ENCODE measurements at places on chromosomes 4 and X.

DNA sequence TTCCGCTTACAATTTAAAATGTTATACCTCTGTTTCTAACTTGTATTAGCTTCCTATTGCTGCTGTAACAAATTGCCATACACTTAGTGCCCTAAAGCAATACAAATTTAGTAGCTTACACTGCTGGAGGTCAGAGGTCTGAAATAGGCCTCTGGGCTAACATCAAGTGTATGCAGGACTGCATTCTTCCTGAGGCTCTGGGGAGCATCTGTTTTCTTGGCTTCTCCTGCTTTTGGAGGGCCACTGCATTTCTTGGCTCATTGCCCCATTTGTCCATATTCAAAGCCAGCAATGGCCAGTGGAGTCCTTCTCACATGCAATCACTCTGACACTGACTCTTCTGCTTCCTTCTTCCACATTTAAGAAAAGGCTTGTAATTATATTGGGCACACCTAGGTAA, 639.8 kb upstream of the INTU start:
- no peaks in the 10 kb centered on the region for H3K36me3 ChIP-seq
- H3K27ac ChIP-seq = no peak overlapping the region
- H3K4me3 ChIP-seq = no peak overlapping the region
- no peaks in the 10 kb centered on the region for H3K27me3 ChIP-seq
- no peaks in the 10 kb centered on the region for H3K4me1 ChIP-seq

DNA sequence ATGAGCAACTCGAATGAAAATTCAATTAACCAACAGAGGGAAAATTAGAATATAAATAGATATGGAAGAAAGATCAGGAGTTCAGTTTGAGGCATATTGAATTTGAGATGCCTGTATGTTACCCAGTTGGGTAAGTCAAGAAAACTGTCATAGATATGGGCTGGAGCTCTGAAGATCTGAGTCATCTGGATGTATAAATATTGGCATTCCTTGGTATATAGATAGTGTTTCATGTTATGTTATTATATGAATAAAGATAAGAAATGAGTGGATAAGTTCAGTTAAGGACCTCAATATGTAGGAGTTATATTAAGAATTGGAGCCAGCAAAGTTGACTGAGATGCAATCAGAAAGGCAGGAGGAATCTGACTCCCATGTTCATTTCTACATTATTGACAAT, 543.6 kb upstream of the SMIM31 start:
- H3K27me3 ChIP-seq = no peaks in the 10 kb centered on the region
- H3K36me3 ChIP-seq = no peaks in the 10 kb centered on the region
- no peak overlapping the region for H3K27ac ChIP-seq
- no peaks in the 10 kb centered on the region for H3K4me1 ChIP-seq

GRCh38 chrX:103187953-103188475, 26.9 kb upstream of the BEX4 start:
- DNase-seq = no peak
- H3K27me3 ChIP-seq = no peaks in the 10 kb centered on the region
- H3K4me1 ChIP-seq = no peaks in the 10 kb centered on the region
- no peak overlapping the region for H3K27ac ChIP-seq
- H3K36me3 ChIP-seq = no peaks in the 10 kb centered on the region

DNA sequence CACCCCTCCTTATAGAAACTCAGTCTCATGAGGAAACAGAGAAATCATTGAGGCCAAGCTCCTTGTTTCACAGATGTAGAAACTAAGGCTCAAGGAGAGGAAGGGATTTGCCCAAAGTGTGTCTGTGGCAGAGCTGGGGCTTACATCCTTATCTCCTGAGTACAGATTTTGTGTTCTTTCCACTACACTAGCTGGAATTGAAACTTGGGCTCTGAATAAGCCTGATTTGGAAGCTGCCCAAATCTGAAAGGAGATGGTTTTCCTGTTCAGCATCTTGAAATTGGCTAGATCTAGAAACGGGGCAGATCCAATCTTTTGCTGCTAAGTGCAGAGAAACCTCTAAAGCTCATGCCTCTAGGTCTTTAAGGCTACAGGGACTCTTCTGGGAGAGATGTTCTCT, 24.3 kb downstream of the AWAT2 start:
- no peaks in the 10 kb centered on the region for H3K36me3 ChIP-seq
- no peak for DNase-seq
- no peaks in the 10 kb centered on the region for H3K27me3 ChIP-seq
- no peak overlapping the region for H3K27ac ChIP-seq
- H3K4me3 ChIP-seq = no peak overlapping the region

GRCh38 chr4:56372774-56373173, 14.5 kb downstream of the AASDH start:
- peaks cover 10% of the 10 kb centered on the region for H3K36me3 ChIP-seq
- H3K4me1 ChIP-seq = peaks cover 4% of the 10 kb centered on the region
- DNase-seq = no peak
- no peak overlapping the region for H3K27ac ChIP-seq

GRCh38 chr4:2583517-2583916, 47.1 kb downstream of the FAM193A start:
- peaks cover 36% of the 10 kb centered on the region for H3K4me1 ChIP-seq
- no peaks in the 10 kb centered on the region for H3K27me3 ChIP-seq
- no peaks in the 10 kb centered on the region for H3K36me3 ChIP-seq
- no peak overlapping the region for H3K27ac ChIP-seq
- no peak overlapping the region for H3K4me3 ChIP-seq

- peak within 1 kb of the TSS; percentile 95 for H3K27ac ChIP-seq
- H3K4me1 ChIP-seq = peaks cover 18% of the 10 kb centered on the region
- H3K4me3 ChIP-seq = peak within 1 kb of the TSS; percentile 53
- no peaks in the 10 kb centered on the region for H3K36me3 ChIP-seq
Measured at GRCh38 chr4:158209825-158210807, at the start of gene TMEM144. Gene TMEM144, plus strand, starts transcription at chr4:158210486. Its CDS starts 2,182 bp downstream, at chr4:158212668.

DNA sequence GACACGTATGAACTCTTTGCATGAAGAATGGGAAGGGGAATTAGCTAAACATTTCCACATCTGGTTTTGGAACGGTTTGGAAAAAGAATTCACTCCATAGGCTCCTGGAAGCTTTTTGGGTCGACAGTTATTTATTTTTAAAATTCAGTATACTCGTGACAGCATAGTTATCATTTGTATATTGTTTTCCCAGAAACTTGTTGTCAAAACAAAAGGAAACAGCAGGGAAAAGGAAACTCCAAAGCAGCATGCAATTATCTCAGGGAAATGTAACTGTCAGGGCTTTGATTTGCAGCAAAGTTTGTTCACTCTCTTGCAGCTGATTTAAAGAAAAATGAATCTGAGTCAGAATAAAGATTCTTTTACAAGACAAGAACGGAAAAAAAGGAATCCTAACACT, 86.5 kb downstream of the PLAC1 start:
- no peaks in the 10 kb centered on the region for H3K36me3 ChIP-seq
- H3K27ac ChIP-seq = no peak overlapping the region
- H3K4me3 ChIP-seq = no peak overlapping the region

DNA sequence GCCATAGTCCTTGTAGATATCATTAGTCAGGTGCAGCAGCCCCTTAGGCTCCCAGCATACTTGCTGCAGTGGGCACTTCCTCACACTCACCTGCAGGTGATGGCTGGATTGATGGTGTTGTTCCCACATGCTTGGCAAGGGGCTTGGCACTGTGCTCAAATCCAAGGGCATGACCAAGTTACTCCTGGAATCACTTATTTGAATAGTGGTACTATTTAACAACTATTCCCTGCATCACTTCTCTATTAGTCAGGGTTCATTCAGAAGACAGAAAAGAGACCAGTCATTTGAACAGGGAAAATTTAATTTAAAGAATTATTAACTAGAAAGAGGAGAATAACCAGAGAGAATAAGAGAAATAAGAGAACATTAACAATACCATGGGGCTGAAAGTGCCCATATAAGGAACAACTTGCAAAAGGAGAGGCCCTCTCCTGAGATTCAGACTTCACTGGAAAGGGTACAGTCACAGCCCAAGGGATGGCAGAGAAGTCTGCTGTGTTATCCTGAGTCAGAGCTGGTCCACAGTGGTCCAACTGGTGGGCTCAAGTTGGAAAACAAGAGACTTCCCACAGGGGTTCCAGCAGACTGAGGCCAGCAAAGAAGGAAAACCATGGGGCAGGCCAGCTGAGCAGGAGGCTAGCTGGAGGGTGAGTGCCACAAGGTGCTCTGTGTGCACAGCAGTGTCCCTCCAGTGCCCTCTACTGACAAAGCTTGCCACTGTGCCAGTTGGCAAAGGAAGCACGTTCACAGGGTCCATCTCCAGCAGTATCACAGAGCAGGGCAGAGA, 9.8 kb downstream of the SPP1 start:
- H3K27me3 ChIP-seq = no peaks in the 10 kb centered on the region
- no peaks in the 10 kb centered on the region for H3K4me1 ChIP-seq
- DNase-seq = no peak
- H3K36me3 ChIP-seq = no peaks in the 10 kb centered on the region
- H3K27ac ChIP-seq = no peak overlapping the region
- no peak overlapping the region for H3K4me3 ChIP-seq

DNA sequence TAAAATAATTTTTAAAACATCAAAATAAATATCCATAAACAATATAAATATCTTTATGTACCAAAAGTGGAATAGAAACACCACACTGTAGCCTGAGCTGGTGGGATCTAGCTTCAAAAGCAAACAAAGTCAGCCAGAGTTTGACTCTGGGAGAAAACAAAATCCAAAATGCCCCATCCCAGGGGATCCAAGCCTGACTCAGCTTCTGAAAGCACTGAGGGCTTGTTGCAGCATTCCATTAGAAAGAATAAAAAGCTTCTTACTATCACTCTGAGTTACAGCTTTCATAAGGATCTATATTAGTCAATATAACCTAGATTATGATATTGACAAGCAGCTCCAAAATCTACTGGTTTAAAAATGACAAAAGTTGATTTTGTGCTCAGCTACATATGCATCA, 149.7 kb upstream of the ANKRD50 start:
- no peaks in the 10 kb centered on the region for H3K36me3 ChIP-seq
- peak overlapping the region; percentile 52 for H3K27ac ChIP-seq
- H3K27me3 ChIP-seq = no peaks in the 10 kb centered on the region
- no peak for DNase-seq
- H3K4me3 ChIP-seq = no peak overlapping the region
- H3K4me1 ChIP-seq = peaks cover 20% of the 10 kb centered on the region

DNA sequence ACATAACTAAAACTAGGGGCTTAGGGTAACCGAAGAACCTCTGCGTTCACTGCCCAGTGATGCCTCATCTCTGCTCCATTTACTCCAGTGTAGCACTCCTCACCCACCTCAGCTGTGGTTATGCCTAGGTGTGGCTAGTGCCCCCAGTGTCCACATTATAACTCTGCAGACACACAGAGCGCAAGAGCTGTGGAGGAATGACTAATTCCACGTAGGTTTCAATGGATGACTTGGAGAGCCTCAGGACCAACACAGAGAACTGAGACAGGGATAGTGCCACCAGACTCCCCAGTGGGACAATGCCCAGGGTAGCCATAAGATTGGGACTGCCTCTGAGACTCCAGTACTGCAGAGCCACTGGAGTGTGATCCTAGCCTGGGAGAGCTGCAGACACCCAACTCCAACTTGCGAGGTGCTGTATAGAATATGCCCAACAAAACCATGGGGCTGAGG, 542.4 kb upstream of the DIPK2B start:
- H3K36me3 ChIP-seq = no peaks in the 10 kb centered on the region
- no peak overlapping the region for H3K27ac ChIP-seq
- DNase-seq = no peak

GRCh38 chrX:26511589-26512363, 295.8 kb downstream of the MAGEB5 start:
- H3K4me3 ChIP-seq = no peak overlapping the region
- H3K36me3 ChIP-seq = no peaks in the 10 kb centered on the region
- H3K4me1 ChIP-seq = no peaks in the 10 kb centered on the region
- no peak overlapping the region for H3K27ac ChIP-seq
- no peaks in the 10 kb centered on the region for H3K27me3 ChIP-seq

DNA sequence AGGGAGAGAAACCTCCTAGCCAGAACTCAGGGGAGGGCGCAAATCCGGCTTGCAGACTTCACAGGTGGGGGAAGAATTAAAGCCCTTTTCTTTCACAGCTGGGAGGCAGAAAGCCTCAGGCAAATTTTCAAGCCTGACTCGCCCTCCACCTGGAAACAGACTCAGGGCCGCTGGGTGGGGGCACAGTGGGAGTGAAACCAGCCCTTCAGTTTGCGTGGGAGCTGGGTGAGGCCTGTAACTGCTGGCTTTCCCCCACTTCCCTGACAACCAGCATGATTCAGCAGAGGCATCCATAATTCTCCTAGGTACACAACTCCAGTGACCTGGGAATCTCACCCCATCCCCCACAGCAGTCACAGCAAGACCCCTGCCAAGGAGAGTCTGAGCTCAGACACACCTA, 206.9 kb upstream of the INTU start:
- no peak overlapping the region for H3K4me3 ChIP-seq
- no peak overlapping the region for H3K27ac ChIP-seq
- no peak for DNase-seq
- no peaks in the 10 kb centered on the region for H3K4me1 ChIP-seq
- H3K36me3 ChIP-seq = no peaks in the 10 kb centered on the region
- no peaks in the 10 kb centered on the region for H3K27me3 ChIP-seq

- no peak overlapping the region for H3K27ac ChIP-seq
- no peaks in the 10 kb centered on the region for H3K27me3 ChIP-seq
- H3K4me3 ChIP-seq = no peak overlapping the region
- H3K4me1 ChIP-seq = no peaks in the 10 kb centered on the region
Measured at GRCh38 chrX:16765594-16765993, 20.7 kb upstream of the TXLNG start.

DNA sequence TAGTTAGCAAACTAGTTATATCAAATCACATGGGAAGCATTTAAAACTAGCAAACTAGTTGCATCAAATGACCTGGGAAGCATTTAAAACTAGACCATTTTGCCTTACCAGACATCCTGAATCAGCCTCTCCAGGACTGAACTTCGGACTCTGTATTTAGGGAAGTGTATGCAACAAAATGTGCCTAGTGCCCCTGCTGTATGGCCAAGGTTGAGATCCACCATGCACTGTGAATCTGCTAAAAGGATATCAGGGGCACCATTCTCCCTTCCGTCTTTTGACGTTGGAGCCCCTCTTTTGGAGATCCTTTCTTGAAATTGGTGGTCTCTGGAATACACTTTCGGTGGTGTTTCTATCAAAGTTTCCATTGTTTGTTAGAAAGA, 49.5 kb downstream of the CCNI start:
- DNase-seq = no peak
- no peak overlapping the region for H3K27ac ChIP-seq
- peaks cover 72% of the 10 kb centered on the region for H3K36me3 ChIP-seq
- H3K4me1 ChIP-seq = no peaks in the 10 kb centered on the region
- no peak overlapping the region for H3K4me3 ChIP-seq

DNA sequence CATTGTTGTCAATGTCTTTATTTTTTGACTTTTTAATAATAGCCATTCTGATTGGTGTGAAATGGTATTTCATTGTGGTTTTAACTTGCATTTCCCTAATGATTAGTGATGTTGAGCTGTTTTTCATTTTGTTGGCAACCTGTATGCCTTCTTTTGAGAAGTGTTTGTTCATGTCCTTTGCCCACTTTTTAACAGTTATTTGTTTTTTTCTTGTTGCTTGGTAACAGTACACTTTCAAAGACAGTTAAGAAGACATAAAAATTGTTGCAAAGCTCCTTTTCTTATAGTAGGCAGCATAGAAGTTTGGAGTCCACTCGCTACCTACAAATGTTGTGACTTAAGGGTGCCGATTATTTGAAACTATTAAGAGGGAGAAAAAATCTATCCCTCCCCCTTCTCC, 48.7 kb upstream of the SLC7A11 start:
- DNase-seq = no peak
- no peaks in the 10 kb centered on the region for H3K36me3 ChIP-seq
- H3K27ac ChIP-seq = no peak overlapping the region
- no peaks in the 10 kb centered on the region for H3K27me3 ChIP-seq

- peaks cover 8% of the 10 kb centered on the region for H3K4me1 ChIP-seq
- no peaks in the 10 kb centered on the region for H3K27me3 ChIP-seq
Measured at GRCh38 chr4:142098900-142099545, 462.6 kb downstream of the IL15 start.

All from suprapubic skin (tissue), 4 donors.